ENCODE measurements at places on chromosomes 1 and 21. TPM values are rescaled to one million over a fixed set of nuclear protein-coding genes. Genes with fewer than 3 reads are reported as not detected.

PGLYRP3 gene
- total RNA-seq = not detected

GRCh38 chr1:17314491-17314971, 6.5 kb downstream of the PADI4 start:
- no peak for DNase-seq

DNA sequence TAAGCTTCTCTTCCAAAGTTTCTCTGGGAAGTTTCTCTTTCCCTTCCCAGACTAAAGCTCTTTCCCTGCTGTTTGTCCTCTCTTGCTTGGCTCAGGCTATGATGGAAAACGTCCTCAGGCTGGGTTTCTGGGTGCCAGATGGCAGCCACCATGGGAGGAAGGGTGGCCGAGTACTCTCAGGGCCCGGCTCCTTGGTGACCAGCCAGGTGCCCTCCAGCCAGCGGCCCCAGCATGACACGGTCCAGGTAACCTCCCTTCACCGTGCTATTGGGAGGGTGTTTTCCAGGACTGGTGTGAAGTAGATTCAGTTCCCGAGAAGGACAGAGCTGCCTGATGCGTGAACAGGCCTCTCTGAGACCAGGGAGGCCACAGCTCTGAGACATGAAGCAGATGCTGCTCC, 60.3 kb downstream of the KIF26B start:
- no peak for DNase-seq

LCE1D gene
- total RNA-seq = not detected

DNA sequence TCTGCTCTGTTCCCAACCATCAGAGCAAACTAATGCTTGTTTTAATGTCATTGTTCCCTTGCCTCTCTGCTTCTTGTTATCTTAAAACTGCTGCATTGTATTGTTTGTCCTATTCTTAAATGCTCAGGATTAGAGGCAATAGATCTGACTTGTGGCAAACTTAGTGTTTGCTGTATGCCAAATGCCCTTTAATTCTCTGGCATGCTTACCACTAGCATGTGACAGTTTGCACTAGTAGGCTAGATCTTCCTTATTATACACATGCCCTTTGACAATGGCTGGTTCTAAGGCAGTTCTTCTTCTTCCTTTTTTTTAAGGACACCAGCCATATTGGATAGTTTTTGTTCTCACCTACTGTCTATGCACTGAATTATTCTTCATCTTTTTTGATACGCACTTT, 30.1 kb downstream of the PALMD start:
- no peak for DNase-seq

COL18A1 gene
- 53.4 TPM for total RNA-seq

DNA sequence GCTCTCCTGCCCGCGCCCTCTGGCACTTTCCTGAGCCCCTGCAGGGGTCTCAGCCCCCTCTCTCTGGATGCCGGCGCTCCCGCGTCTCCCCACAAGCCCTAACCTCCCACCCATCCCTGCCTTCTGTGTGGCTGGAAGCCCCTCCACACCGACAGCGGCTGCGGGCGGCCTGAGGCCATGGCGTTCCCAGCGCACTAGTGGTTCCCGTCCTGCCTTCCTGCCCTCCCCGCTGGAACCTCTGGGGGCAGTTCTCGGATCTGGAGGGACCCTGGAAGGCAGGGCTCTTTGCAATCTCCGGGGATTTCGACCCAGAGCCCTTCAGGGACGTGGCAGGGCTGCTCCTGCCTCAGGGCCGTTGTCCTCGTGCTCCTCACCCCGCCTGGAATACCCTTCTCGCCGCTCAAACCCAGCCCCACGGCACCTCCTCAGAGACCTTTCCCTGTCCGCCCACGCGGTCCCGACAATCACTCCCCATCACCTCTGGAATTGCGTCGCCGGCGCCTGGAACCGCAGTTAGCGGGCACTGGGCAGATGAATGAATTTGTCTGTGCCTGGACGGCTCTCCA, 493 bp upstream of the ESPN start:
- no peak for DNase-seq

SOX13 gene
- 14.4 TPM for total RNA-seq
